ENCODE measurements at places on chromosomes 12 and 14.

- DNase-seq: no peak
Measured at GRCh38 chr12:65779091-65779642, 45.1 kb upstream of the HMGA2 start.

DNA sequence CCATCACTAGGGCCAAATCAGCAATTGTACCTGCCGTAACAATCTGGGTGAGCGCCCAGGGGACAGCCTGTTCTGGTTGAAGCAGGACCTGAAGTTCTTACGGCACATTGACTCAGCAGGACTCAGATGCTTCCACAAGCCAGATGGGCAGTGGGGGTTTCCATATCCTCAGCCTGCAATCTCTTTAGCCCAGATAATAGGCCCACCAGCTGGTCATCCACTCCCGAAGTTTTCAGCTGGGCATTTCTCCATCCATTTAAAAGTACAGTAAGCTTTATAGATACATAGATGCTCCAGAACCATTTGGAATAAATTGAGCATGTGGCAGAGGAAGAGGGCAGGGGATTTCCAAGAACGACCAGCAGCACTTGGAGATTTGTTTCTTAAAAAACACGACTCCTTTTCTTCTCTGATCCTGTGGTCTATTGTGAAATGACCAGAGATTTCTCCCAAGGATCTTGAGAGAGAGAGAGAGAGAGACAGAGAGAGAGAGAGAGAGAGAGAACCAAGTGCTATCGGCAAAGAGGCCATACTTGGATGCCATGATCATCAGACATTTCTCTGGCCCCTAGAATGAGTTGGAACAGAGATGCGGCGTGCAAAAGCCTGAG is 74.8 kb upstream of the PLXNC1 start:
- peak; percentile 90 for DNase-seq

DNA sequence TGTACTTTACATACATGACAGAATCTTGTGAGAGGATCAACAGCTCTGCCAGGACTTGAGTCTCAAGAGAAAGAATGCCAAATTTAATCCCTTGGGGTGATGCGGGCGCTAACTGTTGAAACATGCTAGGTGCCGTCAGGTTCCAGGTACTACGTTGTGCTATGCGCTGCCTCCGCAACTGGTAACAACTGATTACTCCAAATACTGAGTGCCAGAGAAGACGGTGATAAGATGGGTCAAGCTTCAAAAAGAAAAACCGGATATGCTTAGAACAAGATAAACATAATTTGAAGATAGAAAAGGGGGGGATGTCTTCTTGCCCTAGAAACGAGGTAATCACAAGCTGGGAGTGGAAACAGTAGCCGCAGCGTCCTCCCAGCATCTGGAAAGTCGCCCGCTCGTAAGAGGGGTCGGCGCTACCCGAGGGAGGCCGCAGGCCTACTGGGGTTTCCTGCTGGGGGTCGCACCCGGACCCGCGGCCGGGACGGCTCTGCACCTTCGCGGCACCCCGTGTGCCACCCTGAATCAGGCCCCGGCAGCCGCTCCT is 678 bp downstream of the ZBTB25 start:
- DNase-seq: peak; percentile 64

GRCh38 chr12:107238296-107238695 is 144.9 kb upstream of the CRY1 start:
- DNase-seq: no peak

DNA sequence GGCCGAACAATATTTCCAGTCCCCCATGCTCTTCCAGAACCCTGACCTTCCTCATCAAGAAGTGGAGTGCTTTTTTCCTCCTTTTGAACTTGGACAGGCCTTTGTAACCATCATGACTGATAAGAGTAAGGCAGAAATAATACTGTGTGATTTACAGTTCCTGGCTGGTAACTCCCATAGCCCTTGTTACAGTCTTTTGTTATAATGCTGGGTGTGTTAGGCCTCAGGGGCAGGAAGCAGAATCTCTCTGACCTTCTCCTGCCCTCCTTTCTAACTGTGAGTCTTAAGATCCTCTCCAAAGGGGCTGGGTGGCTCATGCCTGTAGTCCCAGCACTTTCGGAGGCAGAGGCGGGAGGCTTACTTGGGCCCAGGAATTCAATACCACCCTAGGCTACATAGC is 59.5 kb downstream of the BCAT1 start:
- no peak for DNase-seq

Data from NCI-H524 (cell line).